ENCODE measurements at places on chromosomes 4 and X. TPM values are rescaled to one million over a fixed set of nuclear protein-coding genes. Genes with fewer than 3 reads are reported as not detected.

DNA sequence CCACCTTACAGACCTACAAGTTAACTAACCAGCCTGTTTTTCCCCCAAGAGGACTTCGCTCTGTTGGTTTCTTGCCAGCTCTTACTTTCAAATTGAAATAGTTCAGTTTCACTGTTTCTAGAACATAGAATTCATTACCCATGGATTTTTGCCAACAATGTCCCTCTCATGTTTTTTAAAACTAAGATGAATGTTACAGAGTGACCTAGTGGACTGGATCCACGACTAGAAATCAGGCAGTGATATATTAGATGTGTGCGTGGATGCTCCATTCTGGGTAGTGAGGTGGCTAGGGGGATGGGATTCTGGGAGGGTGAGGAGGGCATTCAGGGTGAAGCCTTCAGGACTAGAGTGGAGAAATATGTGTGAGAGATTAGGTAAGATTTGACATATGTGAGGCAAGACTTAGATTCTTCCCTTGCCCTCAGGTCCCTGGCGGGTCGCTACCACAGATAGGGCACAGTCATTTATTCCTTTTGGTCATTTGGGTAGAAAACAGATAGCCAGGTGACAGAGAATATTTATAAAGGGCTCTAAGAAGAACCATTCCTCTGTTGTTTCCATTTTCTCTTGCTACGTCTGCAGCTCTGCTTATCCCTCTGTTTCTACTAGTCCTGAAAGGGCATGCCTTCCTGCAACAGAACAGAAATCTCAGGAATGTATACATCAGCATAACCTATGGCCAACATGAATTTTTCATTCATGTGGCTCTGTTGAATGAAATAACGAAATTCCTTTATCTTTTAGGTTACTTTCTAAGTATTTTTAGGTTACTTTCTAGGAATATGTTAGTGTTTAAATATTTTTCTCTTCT is 15.4 kb upstream of the JADE1 start:
- peak; percentile 59 for DNase-seq
- no peaks in the 10 kb centered on the region for H3K36me3 ChIP-seq
- no peak overlapping the region for H3K27ac ChIP-seq
- no peak overlapping the region for H3K4me3 ChIP-seq
- no peaks in the 10 kb centered on the region for H3K27me3 ChIP-seq
- peaks cover 7% of the 10 kb centered on the region for H3K4me1 ChIP-seq

GRCh38 chr4:166680796-166681195 is 553.5 kb downstream of the SPOCK3 start:
- no peaks in the 10 kb centered on the region for H3K4me1 ChIP-seq
- H3K27ac ChIP-seq, result no peak overlapping the region
- H3K4me3 ChIP-seq, result no peak overlapping the region
- H3K27me3 ChIP-seq, result no peaks in the 10 kb centered on the region
- no peaks in the 10 kb centered on the region for H3K36me3 ChIP-seq
- DNase-seq, result no peak

GRCh38 chrX:108245462-108245861 is 153.9 kb downstream of the ATG4A start:
- H3K27me3 ChIP-seq, result no peaks in the 10 kb centered on the region
- no peaks in the 10 kb centered on the region for H3K36me3 ChIP-seq
- no peak for DNase-seq
- H3K4me1 ChIP-seq, result no peaks in the 10 kb centered on the region
- H3K27ac ChIP-seq, result no peak overlapping the region

DNA sequence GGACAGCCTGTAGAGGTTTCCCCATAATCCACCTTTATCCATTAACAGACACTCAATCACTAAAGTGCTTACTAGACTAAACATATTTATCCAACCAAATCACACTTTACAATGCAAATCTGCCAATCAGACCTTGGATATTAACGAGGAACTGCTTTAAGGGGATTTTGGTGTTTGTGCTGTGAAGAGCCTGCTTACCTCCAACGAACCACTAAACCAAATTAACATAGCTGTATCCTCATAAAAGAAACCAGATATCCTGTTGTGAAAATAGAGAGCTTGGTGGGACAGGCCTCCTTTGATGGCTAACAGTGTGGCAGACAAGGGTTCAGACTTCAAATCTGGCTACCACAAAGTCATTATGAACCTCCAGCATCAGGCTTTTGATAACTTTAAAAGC is 252.6 kb upstream of the HAND2 start:
- no peaks in the 10 kb centered on the region for H3K4me1 ChIP-seq
- DNase-seq, result no peak
- no peaks in the 10 kb centered on the region for H3K27me3 ChIP-seq
- H3K36me3 ChIP-seq, result no peaks in the 10 kb centered on the region
- no peak overlapping the region for H3K4me3 ChIP-seq

DNA sequence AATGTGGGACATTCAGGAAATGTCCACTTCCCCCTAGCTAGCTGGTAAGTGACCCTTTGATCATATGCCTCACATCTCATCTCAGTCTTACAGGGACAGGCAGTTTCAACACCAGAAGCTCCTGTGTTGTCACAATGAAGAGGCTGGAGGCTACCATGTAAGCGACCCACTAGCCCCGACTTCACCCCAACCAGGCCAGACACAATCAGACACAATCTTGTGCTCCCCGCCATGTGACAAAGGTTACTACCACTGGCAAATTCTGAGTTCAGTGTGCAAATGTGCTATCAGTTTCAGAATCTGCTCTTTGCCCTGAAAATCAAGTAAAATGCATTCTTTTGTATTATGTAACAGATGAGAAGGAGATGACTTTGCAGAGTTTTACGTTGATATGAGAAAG is 56.9 kb upstream of the STS start:
- no peak for DNase-seq
- no peaks in the 10 kb centered on the region for H3K36me3 ChIP-seq

Gene TSPAN6
- total RNA-seq, result 42.1 TPM

Gene PLP2
- 7.4 TPM for total RNA-seq

Gene RASGEF1B
- total RNA-seq, result 25.6 TPM

Gene TKTL1
- total RNA-seq, result not detected

Gene MAOB
- 143 TPM for total RNA-seq

Data from right lobe of liver (tissue), 6 donors.